Activated naive CD4-positive, alpha-beta T cell treated with anti-CD3 and anti-CD28 coated beads, Interleukin-2, amount 10 ng/mL, durations not matched to agents 7 days and 5 days (primary cell): ENCODE measurements at places on chromosomes 1 and 21.

GRCh38 chr1:32388641-32389040 lies 5.6 kb downstream of the BSDC1 start:
- DNase-seq, result no peak

- no peak for DNase-seq
Observed at GRCh38 chr1:85330711-85331290, 54.4 kb upstream of the BCL10 start.

- DNase-seq, result no peak
Observed at GRCh38 chr1:103211073-103211472, 102.8 kb upstream of the COL11A1 start.

DNA sequence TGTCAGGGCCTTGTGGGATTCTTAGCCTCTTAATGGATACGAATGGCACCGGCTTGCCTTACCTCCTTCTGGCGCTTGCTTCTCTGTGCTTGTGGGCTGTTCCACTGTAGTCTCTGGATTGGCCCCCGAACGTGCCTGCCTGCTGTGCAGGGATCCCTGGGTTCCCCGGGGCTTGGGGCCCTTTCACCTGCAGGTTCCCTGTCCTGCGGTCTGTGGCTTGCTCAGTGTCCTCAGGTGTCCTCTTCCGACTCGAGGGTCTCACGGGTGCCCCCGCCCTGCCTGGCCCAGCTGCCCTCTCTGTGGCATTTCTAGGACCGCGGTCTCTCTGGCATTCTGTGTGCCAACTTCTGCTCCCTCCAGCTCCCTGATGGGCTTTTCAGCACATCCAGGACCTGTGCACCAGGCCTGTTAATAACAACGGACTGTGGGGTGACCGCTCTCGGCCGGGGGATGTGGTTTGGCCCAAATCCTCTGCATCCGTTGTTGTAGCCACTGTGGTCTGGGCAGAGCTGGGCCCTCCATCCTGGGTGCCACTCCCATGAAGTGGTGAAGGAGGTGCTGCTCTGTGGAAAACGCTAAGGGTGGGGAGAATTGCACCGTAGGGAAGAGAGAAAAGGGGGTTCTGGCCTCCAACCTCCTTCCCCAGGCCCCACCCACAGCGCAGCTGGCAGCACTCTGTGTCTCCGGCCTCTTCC lies 12.4 kb downstream of the COL18A1 start:
- DNase-seq, result no peak

GRCh38 chr1:203645996-203646395 lies 19.4 kb downstream of the ATP2B4 start:
- DNase-seq, result no peak

DNA sequence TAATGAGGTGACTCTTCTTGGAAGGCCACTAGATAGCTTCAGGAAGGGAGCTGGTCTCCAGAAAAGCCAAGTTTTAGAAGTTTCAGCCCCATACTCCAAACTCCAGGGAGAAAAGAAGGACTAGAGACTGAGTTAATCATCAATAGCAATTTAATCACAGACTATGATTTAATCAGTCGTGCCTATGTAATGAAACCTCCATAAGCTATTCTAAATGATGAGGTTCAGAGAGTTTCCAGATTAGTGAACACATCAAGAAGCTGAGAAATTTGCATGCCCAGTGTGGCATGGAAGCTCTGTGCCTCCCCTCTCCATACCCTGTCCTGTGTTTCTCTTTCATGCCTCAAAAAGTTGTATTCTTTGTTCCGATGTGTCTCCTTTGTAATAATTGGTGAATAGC lies 49.2 kb upstream of the CCDC190 start:
- no peak for DNase-seq

- DNase-seq, result no peak
Observed at GRCh38 chr1:86389307-86389706, 6.8 kb downstream of the ODF2L start.

DNA sequence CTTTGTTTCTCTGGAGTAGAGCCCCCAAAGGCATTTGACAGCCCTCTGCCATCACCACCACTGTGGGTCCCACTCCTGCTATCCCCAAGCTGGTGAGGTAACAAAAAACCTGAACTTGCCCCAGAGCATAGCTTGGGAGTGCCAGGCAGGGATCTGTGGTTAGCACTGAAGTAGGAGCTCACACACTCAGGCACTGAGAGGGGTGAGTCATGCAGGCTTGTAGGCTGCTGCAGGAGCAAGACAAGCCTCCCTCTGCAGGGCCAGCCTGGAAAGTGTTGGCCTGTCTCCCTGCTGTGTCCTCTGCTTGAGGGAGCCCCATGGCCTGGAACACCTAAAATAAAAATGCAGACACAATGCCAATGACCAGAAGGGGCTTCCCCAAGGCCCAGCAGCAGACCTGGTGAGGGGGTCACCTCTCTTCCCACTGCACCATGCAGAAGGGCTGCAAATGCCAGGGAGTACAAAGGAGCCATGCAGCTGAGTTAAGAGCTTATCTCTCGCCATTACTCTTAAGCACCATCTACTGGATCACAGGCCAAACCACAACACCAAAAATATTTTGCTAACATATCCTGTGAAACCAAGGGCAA lies 108.9 kb upstream of the POGK start:
- no peak for DNase-seq
